Vein endothelial cell (primary cell): ENCODE measurements at places on chromosomes 16 and 17. TPM values are rescaled to one million over a fixed set of nuclear protein-coding genes. Genes with fewer than 3 reads are reported as not detected.

Gene TBC1D3K
- not detected in 2 replicates for total RNA-seq

Gene SCGB1C2
- not detected in 2 replicates for total RNA-seq

Gene UBE2Z
- 110 and 113 TPM in 2 replicates for total RNA-seq

Gene CHST6
- total RNA-seq = 0.65 and 1.1 TPM in 2 replicates

Gene SBK1
- 0.10 and 0.33 TPM in 2 replicates for total RNA-seq

Gene FSCN2
- total RNA-seq = 0.57 and 1.3 TPM in 2 replicates

Gene KRTAP1-5
- total RNA-seq = not detected in 2 replicates

Gene SPEM3
- not detected in 2 replicates for total RNA-seq

Gene DNAAF1
- total RNA-seq = 0.10 TPM in 1 of 2 replicates, not detected in the other

Gene STUB1
- total RNA-seq = 115 and 135 TPM in 2 replicates

Gene DOC2B
- total RNA-seq = 1.6 and 3.3 TPM in 2 replicates

Gene HOXB6
- 16.0 and 19.8 TPM in 2 replicates for total RNA-seq

Gene SULT1A3
- 12.4 and 13.7 TPM in 2 replicates for total RNA-seq

Gene CLEC18A
- 0.57 and 0.98 TPM in 2 replicates for total RNA-seq
